Activated T-helper 2 cell treated with anti-CD3 and anti-CD28 coated beads, Interferon-gamma antibody, Interleukin-2, Interleukin-4, amounts not matched to agents 10 μg/mL and 5 μg/mL and 100 μg/mL, durations not matched to agents 14 hours and 24 hours and 36 hours (primary cell): ENCODE measurements at places on chromosomes 2 and 18. TPM values are rescaled to one million over a fixed set of nuclear protein-coding genes. Genes with fewer than 3 reads are reported as not detected.

RNASEH1 gene
- 29.0 and 30.3 TPM in 2 replicates for total RNA-seq

CHRND gene
- not detected in 2 replicates for total RNA-seq

L3MBTL4 gene
- 0.05 and 0.11 TPM in 2 replicates for total RNA-seq

SIX2 gene
- total RNA-seq, result not detected in 2 replicates

RAPGEF4 gene
- total RNA-seq, result 0.91 and 0.92 TPM in 2 replicates

SPATS2L gene
- total RNA-seq, result 57.5 and 62.2 TPM in 2 replicates

KCNJ3 gene
- not detected in 2 replicates for total RNA-seq

SNORC gene
- 1.9 and 3.2 TPM in 2 replicates for total RNA-seq

NEU2 gene
- not detected in 2 replicates for total RNA-seq

TMEM178A gene
- 0.23 and 0.32 TPM in 2 replicates for total RNA-seq

MAP3K19 gene
- total RNA-seq, result not detected in 2 replicates

ASPRV1 gene
- 1.0 and 1.1 TPM in 2 replicates for total RNA-seq

GRCh38 chr2:20080839-20081415, 29.5 kb upstream of the LAPTM4A start:
- DNase-seq, result no peak

DNA sequence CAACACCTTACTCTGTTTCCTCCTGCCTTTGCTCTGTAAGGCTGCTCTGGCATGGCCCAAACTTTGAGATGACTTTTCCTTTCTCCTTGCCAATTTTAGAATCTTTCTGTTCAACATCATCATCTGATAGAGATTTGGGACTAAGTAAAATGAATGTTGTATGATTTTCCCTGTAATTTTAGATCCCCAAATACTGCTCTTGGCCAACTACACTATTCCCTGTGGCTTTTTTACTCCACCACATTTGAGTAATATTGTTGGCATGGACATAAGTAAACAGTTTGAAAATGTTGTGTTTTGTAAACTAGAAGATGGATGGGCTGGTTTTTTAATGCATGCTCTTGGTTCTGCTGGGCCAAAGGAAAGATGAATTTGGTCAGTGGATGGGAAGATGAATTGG, 12.1 kb downstream of the LTBP1 start:
- no peak for DNase-seq

DNA sequence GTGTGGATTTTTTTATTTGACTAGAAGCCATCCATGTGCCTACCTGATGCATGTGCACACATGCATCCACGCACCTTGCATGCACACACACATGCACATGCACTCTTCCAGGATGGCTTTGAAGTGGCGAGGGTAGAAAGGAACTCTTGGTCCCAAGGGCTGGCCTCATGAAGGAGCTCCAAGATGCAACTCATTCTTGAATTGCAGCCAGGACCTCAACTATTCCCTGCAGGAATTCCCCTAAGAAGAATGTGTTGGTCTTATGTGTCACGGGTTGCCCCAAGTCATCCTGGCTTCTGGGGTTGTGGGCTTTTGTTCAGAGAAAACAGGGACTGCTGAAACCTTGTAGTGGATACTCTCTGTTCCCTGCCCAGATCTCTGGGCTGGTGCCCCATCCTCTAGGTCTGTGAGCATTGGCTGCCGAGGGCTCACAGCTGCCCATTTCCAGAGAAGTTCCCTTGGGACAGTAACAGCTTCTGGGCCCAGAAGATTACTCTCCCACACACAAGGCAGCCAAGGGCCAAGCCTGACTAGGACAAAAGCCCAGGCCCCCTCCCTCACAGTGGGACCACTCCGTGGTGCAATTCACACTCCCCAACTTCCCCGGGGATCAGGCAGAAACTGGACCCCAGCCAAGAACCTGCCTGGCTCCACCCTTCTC, 137.6 kb downstream of the COPS8 start:
- DNase-seq, result no peak

GRCh38 chr2:9757501-9758264, 85.6 kb upstream of the TAF1B start:
- DNase-seq, result no peak

GRCh38 chr2:232502911-232503808, 15.5 kb upstream of the ECEL1 start:
- no peak for DNase-seq

- no peak for DNase-seq
These were observed 1110.3 kb upstream of the KLHL29 start for GRCh38 chr2:22274661-22275060.

- DNase-seq, result peak; percentile 28
These were observed 87.9 kb downstream of the UGGT1 start for GRCh38 chr2:128178650-128179460.

- DNase-seq, result no peak
These were observed 489.9 kb downstream of the NYAP2 start for GRCh38 chr2:225889452-225889851.

- no peak for DNase-seq
These were observed 2.8 kb downstream of the CAPN10 start for GRCh38 chr2:240589375-240589774.

DNA sequence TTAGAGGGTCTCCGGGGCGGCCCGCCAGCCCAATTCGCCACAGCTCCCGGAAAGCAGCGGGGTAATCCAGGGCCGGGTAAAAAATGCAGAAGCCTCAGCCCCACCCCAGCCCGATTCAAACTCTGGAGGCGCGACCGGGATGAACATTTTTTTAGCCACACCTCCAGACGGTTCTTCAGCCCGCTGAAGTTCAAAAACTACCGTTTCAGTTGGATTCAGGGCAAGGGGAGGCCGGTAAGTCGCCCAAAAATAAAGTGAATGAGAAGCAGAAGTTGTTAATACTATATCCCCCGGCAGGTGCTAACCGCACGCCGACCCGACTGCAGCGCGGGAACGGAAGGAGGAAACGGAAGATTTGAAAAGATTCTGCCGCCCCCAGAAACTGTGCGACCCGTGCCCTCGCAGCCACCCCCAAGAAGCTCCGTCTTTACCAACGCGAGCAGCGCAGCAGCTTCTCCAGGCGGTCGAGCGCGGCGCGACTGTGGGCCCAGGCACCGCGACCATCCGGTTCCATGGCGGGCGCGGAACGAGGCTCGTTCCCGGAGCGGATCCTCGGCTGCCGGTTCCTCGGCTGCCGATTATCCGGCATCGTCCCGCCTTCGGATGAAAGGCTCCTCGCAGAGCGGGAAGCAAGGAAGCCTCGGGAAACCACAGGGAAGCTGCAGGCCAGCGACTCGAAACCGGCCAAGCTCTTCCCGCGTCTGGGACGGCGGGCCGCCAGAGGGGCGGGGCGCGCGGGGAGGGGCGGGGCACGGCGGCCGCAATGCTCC, at the start of gene BARD1:
Gene BARD1 (minus strand): TSS at position 703 of the 770 bp plus-strand sequence. CDS start 114 bp downstream, at position 589.
- DNase-seq, result peak; percentile 58

DNA sequence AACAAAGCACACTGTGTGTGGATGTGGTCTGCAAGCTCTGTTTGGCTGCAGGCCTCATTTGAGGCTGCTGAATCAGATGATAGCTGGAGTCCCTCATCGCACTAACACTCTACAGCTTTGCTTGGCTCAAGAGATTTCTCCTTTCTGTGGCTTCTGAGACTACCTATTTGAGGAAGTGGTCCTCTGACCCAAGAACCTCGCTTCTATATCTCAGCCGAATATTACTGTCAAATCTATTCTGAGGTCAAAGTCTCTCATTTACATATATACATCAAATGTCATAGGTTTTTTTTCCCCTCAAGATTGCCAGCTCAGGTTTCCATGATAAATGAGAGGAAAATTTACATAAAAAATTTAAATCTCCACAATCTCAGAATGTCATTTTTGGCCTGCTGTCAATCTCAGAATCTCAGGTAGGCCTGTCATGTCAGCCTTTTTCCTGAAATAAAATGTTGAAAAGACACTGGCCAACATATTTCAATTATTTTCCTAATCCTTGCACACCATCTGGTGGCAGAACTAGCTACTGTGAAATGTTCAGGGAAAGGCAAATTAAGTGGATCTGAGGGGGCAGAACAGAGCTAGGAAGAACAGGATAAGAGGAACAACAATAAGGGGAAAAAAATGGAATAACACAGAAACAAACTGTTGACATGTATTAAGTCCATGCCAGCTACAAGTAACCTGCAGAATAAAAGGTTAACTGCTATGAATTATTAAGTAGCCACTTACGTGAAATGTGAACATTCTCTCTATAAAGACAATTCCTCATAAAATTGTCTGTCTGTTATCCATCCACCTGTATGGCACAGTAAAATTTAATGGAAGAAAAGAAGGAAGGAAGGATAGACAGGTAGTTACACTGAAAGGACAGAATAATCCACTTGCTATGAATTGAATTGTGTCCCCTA, 39.3 kb downstream of the AP1S3 start:
- no peak for DNase-seq

- no peak for DNase-seq
These were observed 1.4 kb downstream of the SP110 start for GRCh38 chr2:230218421-230218820.

- DNase-seq, result no peak
These were observed 80.0 kb downstream of the SH3BP4 start for GRCh38 chr2:235031686-235032373.

DNA sequence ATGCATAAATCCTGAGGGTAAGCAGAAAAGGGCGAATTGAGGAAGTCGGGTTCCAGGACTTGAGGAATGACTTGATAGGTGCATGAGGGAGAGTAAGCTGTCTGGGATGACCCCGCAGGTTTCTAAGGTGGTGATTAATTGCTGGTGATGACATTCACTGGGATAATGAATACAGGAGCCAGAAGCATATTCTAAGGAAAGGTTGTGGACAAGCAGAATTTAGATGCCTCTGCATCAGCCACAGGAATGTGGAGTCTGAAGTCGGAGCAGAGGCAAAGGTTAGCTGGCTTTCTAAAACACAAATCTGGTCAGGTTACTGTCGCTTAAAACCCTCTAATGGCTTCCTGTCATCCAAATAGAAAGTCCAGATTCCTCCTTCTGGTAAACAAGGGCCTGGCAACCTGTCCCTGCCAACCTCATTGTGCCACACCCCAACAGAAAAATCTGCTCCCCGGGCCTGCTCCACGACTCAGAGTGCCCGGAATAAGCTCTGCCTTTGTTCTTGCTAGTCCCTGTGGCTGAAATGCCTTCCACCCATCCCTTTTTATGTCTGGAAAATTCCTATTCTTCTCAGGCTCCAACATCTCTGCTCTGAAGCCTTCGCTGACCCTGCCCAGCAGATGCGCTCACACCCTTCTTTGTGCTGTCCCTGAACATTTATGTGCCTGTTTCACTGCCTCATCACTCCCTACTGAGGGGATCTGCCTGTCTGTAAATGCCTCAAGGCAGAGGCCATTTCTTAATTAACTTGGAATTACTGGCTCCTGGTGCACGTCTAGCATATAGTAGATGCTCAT, 11.3 kb upstream of the TMEM214 start:
- DNase-seq, result no peak

GRCh38 chr2:119219873-119220272, 3.8 kb upstream of the STEAP3 start:
- no peak for DNase-seq

- DNase-seq, result no peak
These were observed 26.1 kb upstream of the IMP4 start for GRCh38 chr2:130316596-130316995.

- no peak for DNase-seq
These were observed 91.3 kb downstream of the EPHA4 start for GRCh38 chr2:221480821-221481220.

GRCh38 chr18:36849288-36850006, 20.5 kb downstream of the KIAA1328 start:
- DNase-seq, result no peak

GRCh38 chr18:31230495-31230894, 67.8 kb upstream of the DSC1 start:
- DNase-seq, result no peak

DNA sequence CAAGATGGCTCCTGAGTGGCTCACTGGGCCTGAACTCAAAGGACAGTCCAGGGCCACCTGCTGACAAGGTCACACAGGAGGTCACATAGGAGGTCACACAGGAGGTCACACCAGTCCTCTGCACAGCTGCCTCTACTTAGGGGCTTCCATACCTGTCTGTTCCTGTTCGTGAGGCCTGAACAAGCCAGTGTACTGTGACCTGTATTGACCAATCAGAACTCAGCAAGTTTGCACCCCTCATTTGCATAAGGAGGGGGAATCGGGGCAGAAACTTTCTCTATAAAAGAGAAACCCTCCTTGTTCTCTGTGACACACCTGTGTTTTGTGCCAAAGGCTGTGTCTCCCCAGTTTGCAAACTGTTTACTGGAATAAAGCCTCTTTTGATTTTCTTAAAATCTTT, 478.9 kb downstream of the EIPR1 start:
- DNase-seq, result no peak

GRCh38 chr2:106011380-106011779, 182.7 kb downstream of the UXS1 start:
- DNase-seq, result no peak

GRCh38 chr2:142533177-142533576, 344.3 kb upstream of the KYNU start:
- DNase-seq, result no peak

GRCh38 chr18:50359806-50360205, 15.0 kb upstream of the SKA1 start:
- no peak for DNase-seq
